ENCODE measurements at places on chromosomes 7 and 10.

- DNase-seq: no peak
Measured at GRCh38 chr7:144907577-144907976, 71.7 kb upstream of the TPK1 start.

- no peak for DNase-seq
Measured at GRCh38 chr10:29896053-29896452, 163.3 kb downstream of the JCAD start.

DNA sequence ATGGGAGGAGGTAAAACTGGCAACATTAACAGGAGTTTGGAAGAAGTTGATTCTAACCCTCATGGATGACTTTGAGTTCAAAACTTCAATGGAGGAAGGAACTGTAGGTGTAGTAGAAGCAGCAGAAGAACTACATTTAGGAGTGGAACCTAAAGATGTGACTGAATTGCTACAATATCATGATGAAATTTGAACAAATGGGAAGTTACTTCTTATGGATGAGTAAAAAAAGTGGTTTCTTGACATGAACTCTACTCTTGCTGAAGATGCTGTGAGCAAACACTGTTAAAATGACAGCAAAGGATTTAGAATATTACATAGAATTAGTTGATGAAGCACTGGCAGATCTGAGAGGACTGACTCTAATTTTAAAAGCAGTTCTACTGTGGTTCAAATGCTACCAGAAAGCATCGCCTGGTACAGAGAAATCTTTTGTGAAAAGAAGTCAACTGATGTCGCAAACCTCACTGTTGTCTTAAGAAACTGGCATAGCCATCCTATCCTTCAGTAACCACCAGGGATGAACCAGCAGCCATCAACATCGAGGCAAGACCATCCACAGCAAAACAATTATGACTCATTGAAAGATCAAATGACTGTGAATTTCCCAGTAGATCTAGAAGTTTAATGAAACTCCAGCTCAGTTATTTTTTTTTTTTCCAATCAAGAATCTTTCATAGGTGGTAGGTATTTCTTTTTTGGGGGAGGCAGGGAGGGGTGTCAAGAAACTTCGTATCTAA is 20.8 kb downstream of the BRAF start:
- no peak for DNase-seq

GRCh38 chr7:80942261-80943041 is 23.6 kb upstream of the SEMA3C start:
- DNase-seq: peak; percentile 42

- no peak for DNase-seq
Measured at GRCh38 chr7:50220273-50220672, 84.2 kb upstream of the IKZF1 start.

- DNase-seq: no peak
Measured at GRCh38 chr7:131161103-131161502, 166.6 kb upstream of the MKLN1 start.

GRCh38 chr10:102419269-102420180 is 940 bp upstream of the PSD start:
- no peak for DNase-seq

- no peak for DNase-seq
Measured at GRCh38 chr10:5828725-5829124, 15.5 kb upstream of the GDI2 start.

DNA sequence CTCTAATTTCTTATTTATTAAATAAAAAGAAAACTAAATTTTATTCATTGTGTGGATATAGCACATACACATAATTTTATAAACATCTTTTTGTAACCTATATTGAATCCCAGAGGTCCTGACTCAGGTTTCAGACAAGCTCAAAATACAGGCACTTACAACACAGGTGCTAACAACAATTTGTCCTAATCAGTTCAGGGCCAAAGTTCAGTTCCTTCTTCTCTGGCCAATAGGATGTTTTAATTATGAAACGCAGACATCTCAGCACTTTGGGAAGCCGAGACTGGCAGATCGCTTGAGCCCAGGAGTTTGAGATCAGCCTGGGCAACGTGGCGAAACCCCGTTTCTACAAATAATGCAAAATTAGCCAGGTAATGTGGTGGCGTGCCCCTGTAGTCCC is 15.0 kb downstream of the RPA3 start:
- no peak for DNase-seq

GRCh38 chr10:33293531-33294170 is 40.8 kb downstream of the NRP1 start:
- no peak for DNase-seq

DNA sequence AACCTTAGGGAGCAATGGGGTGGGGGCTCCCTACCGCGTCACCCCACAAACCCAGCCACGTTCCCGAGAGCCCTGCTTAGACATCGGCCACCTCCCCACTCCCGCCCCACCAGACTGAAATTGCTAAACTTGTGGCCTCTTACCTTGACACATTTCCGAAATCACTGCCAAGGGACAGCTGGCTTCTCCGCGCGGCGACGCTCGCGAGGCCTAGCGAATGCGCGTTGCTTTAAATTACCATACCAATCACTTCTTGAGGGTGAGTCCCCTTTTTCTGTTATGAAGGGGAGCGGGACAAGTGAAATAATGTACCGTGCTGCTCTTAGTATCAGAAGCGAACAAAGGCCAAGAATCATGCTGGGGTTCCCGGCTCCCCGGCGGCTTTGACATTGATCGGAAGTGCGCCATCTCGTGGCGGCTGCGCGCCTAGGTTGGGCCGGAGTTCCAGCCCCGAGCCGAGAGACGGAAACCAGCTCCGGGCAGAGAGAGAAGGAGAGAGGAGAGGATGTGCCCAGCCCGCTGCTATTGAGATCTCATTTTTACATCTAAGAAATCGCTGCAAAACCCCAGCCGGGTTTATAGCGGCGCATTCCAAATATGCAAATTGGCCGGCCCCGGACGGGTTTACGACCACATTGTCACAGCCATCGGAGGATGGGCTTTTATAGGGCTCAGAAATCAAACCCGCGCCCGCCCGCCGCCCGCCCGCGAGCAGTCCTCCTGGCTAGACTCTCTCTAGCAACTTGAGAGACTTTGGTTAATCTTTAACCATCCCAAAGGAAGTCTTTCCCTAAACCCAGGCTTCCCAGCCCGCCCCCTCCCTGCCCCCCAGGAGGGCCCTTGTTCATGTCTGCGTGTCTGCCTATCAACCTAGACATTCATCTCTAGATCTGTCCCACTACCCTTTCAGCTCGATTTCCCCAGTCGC is 5.3 kb downstream of the HOXA11 start:
- no peak for DNase-seq

- DNase-seq: no peak
Measured at GRCh38 chr10:99358101-99358500, 28.9 kb downstream of the CNNM1 start.

- DNase-seq: no peak
Measured at GRCh38 chr7:41661596-41661995, 41.3 kb downstream of the INHBA start.

Measured in LNCaP clone FGC (cell line).